NCI-H2171 treated with DMSO at 0.1 percent for 48 hours (cell line): ENCODE measurements at places on chromosomes 3 and 15.

DNA sequence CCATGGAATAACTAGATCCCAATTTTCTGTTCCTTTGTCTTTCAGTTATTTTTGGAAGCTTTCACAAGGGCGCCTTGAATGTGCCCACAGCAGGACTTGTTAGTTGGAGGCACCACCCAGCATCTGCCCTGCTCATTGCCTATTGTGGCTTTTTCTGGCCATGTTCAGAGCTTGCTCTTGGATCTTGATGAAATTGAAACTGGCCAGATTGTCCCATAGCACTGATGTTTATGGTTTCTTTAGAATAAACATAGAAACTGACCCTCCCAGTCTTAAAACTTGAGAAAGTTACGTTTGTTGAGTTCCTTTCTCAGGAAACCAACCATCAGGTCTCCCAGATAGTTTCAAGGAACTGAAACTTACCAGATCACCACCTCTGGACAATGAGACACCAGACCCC lies 474.7 kb downstream of the IL5RA start:
- no peak for DNase-seq

DNA sequence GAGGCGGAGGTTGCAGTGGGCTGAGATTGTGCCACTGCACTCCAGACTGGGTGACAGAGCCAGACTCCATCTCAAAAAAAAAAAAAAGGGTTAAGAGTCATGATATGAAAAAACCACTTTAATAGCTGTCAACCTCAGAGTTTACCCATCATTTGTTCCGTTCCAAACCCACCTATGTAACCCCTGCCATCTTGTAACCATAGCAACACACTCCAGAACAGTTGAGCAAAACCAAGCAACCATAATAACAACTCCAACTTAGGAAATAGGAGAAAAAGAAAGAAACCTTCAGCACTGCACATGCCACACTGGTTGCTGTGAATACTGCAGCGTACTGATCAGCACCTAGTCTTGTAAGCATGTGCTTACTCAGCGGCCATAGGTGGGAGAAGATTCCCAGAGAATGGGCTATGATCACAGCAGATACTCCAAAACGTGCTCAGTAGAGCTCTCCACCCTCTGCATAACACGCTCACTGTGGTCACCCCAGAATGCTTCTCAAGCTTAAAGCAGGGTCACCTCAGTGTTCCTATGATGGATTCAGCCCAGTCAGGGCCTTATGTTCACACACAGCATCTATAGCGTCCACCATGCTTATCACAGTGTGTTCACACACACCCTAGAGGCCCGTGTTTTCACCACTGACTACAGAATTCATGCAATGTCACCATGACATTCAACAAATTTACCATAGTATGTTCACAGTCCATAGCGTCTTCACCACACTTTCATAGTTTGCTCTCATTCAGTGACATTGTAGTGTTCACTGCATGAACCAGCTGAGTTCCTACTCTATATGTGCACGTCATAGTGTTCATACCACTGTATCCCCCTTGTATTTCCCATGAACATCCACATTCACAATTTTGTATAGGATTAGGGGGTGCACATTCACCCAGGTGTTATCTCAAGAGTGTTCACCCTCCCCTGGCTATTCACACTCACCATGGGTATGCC lies 6.5 kb upstream of the CILP start:
- DNase-seq = no peak

- no peak for DNase-seq
Measured at GRCh38 chr3:131299836-131300235, 81.7 kb upstream of the NUDT16 start.

DNA sequence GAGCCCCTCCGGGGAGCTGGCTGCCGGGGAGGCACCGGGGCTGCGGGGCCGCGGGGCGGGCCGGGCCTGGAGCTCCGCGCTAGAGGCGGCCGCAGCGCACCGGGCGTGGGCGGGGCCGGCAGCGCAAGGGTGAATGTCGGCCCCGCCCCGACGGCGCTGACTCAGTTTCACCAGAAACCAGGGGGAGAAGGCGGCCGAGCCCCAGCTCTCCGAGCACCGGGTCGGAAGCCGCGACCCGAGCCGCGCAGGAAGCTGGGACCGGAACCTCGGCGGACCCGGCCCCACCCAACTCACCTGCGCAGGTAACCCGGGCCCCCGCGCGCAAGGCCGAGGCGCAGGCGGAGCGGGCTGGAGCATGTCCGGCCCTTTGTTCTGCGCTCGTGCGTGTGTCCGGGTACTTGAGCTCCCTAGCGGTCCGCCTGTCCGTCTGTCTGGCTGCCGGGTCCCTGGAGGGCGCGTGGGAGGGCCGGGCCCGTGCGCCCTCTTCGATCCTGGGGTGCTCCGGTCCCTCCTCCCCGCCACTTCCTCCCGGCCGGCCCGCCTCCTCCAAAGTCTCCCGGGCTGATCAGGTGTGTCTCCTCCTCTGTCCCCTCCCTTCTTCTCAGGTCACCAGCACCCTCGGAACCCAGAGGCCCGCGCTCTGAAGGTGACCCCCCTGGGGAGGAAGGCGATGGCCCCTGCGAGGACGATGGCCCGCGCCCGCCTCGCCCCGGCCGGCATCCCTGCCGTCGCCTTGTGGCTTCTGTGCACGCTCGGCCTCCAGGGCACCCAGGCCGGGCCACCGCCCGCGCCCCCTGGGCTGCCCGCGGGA lies at the start of gene SPINT1:
Gene SPINT1 (plus strand): TSS at position 164 of the 811 bp plus-strand sequence. CDS start 507 bp downstream, at position 671.
- DNase-seq = peak; percentile 43

- DNase-seq = peak; percentile 71
Measured at GRCh38 chr3:169264711-169265110, 398.8 kb downstream of the MECOM start.
